ENCODE measurements at places on chromosomes 12 and 14.
A peak's percentile ranks its signal among the peaks of the same experiment; 100 is the strongest.

- DNase-seq = no peak
Observed at GRCh38 chr14:56333359-56334292, 215.4 kb downstream of the PELI2 start.

DNA sequence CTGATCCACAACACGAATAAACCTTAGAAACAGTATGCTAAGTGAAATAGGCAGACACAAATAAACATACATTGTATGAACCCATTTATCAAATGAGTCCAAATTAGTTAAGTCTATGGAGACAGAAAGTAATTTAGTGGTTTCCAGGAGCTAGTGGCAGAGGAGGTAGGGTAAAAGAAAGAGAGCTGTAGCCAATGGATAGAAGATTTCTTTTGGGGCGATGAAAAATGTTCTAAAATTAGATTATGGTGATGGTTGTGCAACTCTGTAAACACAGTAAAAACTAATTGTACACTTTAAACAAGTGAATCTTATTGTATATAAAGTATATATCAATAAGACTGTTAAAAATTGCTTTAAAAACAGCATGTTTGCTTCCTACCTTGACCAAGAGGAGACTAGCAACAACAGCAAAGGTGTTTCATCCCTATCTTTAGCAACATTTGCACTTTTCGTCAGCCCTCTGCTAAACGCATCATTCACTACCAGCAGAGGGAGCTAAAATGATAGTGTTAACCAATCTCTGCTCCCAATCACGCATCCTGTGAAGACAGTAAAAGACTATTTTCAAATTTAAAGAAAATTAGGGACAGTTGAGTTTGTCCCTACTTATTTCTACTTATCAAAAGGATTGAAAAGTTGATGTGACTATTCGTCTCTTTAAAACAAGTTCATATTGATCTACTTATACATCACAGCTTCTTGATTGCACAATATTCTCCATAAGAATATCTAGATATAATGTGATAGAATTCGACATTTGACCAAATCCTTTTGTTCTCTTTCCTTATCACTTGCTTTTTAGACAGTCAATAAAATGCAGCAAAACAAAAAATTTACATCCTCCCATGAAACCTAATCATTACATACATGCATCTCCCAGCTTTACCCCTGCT is 24.0 kb upstream of the LGR5 start:
- no peak for DNase-seq

DNA sequence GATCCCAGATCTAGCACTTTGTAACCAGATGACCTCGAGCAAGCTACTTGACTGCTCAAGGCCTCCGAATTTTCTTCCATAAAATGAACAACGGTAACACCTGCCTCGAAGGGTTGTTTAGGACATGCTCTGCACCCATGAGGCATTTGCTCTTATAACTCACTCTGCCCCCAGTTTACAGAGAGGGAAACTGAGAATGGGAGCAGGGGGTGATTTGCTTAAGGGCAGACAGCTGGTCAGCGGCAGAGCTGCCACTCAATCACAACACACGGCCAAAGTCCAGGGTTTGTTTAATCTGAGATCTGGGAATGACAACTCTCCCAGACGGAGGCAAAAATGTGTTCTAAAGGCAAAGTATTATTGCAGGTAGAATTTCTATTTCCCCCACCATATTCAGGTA is 156.3 kb downstream of the RIMBP2 start:
- no peak for DNase-seq

- DNase-seq = peak; percentile 24
Observed at GRCh38 chr14:53109105-53110041, 43.8 kb downstream of the DDHD1 start.

DNA sequence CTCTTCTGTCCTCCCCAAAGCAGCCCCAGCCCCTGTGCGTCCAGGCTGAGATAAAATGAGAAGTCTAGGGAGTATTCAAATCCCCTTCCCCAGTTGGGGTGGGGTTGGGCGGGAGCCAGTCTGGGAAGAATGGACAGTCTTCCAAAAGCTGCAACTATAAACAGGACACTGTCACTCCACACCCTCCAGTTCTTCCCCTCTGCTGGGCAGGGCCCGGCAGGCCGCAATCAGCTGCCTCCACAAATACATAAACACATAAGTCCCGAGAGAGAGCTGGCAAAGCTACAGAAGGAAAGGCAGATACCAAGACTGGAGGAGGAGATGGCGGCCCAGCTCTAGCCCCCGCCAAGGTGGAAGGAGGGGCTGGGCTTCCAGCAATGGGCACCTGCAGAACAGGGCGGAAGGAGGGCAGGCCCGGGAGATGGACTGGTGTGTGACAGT is 12.7 kb downstream of the LTBP2 start:
- no peak for DNase-seq

- no peak for DNase-seq
Observed at GRCh38 chr12:59867689-59868088, 271.9 kb downstream of the SLC16A7 start.

DNA sequence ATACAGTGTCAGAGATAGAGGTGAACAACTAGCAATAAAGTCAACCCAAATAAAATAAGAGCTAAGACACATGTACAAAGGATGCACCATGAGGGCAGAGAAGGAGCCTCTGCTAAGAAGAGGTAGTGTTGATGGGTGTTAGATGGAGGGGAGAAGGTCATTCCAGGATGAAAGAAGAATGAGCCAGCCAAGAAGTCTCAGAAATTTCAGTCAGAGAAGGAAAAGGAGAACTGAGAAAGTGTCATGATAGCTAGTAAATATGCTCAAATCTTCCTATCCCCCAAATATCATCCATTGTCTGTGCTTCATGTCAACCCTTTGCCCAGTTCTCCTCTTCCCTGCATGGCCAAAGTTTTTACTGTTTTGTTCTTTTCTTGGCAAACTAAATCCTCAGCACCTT is 225.2 kb upstream of the BTG1 start:
- DNase-seq = no peak

GRCh38 chr14:103014466-103015228 is 42.7 kb downstream of the CDC42BPB start:
- DNase-seq = no peak

DNA sequence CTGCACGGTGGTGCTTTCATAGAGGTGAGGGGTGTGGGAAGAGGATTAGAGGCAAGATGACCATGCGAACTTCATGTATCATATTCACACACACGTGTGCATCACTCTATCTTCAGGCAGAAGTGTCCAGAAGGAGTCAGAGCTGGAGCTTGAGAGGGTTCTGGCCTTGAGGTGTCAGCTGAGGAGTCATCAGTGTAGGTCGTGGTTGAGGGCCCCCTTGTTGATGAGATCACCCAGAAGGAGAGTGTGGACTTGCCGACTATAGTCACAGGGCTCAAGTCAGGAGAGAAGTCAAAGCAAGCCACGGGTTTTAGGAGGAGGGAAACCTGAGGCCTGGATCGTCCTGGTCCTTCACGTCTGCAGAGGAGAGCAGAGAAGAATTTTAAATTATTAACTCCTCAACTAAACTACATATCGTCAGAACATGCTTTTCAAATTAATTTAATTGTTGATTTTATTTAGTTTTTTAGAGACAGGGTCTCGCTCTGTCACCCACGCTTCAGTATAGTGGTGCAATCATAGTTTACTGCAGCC is 25.4 kb downstream of the EML1 start:
- no peak for DNase-seq

DNA sequence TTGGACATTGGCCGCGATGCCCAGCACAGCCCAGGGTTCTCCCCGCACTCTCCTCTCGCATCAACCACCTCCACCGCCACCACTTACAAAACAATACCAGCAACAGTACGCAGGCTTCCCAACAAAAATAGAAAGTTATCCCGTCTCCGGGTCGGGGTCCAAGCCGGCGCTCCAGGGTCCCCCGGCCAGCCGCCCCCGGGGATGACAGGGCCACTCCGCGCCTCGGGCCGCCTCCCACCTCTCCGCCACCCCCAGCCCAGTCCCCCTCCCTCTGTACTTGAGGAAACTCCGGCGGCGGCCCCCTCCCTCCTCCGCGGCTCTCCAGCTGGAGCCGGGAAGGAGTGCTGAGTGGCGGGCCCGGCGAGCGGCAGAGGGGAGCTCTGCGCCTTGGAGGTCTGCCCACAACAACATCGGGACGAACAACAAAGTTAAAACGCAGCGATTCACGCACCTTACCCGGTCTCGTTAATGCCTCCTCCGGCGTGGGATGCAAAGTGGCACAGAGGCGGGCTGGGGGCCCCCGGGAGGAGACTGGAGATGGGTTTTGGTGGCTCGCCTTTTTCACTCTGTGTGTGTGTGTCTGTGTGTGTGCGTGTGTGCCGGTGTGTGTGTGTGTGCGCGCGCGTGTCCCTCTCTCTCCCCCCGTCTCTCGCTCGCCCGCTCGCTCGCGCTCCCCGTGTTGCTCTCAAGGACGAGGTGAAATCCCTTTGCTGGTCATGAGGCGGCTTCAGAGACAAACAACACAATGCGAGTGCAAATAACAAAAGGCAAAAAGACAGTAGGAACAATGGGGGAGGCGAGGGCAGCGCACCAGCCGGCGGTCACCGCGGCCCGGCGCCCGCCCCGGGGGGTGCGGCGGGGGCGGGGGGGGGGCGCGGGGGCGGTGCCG is 386.8 kb downstream of the BCAT1 start:
- DNase-seq = no peak

DNA sequence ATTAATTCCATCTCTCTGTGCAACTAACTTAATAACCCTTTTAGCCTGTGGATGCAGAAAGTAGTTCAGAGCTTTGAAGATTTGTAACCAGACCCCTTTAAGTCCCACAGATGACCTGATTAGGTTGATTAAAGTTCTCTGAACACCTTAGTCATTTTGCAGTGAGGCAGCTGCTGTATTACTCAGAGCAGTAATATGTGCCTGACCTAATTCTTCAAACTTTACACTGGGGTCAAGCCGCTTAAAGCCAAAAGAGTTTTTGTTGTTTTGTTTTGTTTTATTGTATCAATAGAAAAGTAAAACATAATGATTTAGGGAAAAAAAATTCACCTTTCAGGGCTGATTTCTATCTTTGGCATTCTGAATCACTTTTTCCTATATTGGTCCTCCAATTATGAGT is 78.6 kb upstream of the PLEKHG7 start:
- DNase-seq = no peak

DNA sequence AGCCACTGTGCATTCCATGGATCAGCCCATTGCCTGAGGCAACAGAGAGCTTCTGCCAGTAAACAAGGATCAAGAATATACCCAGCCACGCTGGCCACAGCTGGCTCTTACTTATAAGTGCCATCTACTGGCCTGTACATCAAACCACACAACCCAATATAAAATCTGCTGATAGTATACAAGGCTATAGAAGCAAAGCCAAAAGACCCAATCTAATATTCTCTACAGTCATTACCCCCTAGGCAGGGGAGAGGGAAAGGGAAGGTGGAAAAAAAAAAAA is 4.4 kb upstream of the FAM186B start:
- DNase-seq = no peak

DNA sequence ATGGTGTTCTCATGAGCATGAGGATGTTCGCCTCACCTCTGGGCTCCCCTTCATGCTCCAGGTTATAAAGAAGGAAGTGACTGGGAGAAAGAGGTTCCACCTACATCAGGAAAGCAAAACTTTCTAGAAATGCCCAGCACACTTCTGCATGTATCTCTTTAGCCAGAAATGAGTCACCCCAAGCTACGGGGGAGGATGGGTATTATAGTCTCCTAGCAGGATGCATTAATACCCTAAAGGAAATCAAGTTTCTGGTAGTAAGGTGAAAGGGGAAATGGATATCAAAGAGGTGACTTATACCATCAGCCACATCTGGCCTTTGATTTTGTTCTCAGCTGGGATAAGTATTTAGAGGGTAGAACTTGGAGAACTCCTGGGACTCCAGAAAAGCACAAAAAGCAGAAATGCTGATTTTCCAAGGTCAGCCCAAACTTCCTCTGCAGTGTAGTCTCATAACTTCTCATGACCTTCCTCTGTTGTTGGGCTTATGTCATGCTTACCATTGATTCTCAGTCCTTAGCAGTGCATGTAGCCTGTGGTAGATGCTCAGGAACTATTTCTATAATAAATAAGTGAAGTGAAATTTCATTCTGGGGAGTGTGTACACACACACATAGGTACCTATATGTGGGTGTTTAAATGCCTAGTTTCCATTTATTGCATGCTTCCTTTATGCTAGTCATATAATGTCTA is 209.4 kb upstream of the CRY1 start:
- DNase-seq = no peak

DNA sequence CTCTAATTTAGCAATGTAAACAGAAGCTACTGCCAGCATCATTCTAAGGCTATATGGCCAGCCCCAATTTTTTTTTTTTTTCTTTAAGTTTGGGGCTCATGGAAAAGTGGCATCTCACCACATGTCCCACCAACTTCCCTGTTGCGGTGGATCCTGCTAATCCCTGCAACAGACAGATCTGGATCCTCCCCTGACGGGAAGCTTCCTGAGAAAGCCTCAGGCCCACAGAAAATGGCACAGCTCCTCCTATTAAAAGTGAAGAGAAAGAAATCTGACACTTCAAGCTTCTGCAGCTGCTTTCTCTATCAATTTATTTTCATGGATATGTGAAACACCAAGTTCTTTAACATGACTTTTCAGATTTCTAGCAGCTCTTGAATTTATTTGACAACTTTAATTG is 433.8 kb upstream of the DCN start:
- DNase-seq = no peak

- no peak for DNase-seq
Observed at GRCh38 chr12:95130096-95130495, 56.7 kb upstream of the NR2C1 start.
